ENCODE measurements at places on chromosomes 12 and 14.
A peak's percentile ranks its signal among the peaks of the same experiment; 100 is the strongest.

GRCh38 chr14:99568567-99569560 lies 35.1 kb downstream of the CCDC85C start:
- no peak for DNase-seq

- DNase-seq: no peak
These were observed 378.8 kb upstream of the TBX3 start for GRCh38 chr12:115062741-115063140.

DNA sequence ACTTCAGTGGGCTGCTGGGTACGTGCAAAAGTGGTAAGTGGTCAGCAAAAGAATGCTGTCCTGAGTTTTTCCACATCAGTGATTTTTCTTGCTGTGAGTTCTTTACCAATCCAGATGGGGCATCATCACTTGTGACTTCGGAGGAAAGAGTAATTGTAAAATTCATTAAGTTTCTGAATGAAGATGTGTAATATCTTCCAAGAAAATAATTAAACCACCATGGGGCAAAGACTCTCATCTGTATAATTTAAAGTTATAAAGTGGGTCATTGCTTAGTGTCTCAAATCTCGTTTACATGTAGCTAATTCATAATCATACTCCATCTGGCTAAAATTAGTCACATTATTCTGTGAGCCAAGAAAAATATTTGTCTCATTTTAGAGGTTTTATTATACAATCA lies 10.8 kb upstream of the MED6 start:
- no peak for DNase-seq

GRCh38 chr14:87896393-87897380 lies 96.3 kb downstream of the GALC start:
- DNase-seq: peak; percentile 55

GRCh38 chr12:2813214-2814185 lies 1.0 kb downstream of the ITFG2 start:
- DNase-seq: no peak

DNA sequence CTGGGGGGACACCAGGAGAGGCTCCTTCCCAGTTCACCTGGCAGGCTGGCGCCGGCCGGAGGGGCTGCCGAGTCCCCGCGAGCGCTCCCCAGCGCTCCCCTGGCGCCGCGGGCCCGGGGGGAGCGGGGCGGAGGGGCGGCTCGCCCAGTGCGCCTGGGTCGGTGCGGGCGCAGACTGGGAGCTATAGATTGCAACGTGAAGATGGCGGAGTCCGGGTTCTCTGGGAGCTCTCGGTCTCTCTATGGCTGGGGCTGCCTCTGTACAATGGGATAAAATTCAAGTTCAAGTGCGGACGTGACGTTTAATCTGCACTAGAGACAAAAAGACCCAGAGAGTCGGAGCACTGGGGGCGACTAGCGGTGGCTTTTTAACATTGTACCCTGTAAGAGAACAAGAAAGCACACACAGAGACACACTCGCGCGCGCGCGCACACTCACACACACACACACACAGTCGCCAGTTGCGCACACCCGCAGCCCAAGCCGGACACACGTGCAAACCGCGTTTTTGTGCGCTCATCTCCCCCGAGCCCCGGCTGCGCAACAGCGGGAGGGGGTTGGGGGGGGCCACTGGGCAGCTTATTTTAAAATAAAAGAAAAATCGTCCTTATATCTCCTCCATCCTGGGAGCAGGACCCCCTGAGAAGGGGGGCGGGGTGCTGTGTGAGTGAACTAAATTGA lies at the start of gene BCL11B:
Gene BCL11B, minus strand, starts transcription at position 247 of the 681 bp plus-strand sequence. CDS start 979 bp downstream, outside the sequence.
- peak; percentile 41 for DNase-seq

GRCh38 chr12:1115484-1116231 lies 124.6 kb downstream of the ERC1 start:
- no peak for DNase-seq

GRCh38 chr12:85058339-85058738 lies 22.2 kb downstream of the LRRIQ1 start:
- no peak for DNase-seq

DNA sequence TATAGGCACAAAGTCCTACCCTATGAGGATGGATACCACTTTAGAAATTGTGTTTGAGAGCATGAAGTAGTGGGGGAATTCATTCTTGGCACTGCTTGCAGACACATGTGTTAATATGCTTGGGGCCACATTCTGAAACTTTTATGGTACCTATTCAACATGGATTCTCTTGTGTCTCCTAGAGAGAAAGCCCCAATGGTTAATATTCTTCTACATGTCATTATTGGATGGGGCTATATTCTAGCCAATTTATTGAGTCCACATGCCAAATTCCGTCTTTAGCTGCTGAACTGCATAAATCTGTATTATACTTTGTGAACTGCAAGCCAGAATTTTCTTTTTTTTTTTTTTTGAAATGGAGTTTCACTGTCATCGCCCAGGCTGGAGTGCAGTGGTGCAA lies 140.0 kb downstream of the KICS2 start:
- no peak for DNase-seq

GRCh38 chr12:19088606-19089005 lies 40.9 kb upstream of the PLEKHA5 start:
- DNase-seq: no peak
